Activated effector memory CD4-positive, alpha-beta T cell treated with Interleukin-2 at 50 U/mL for 16 hours (primary cell): ENCODE measurements at places on chromosomes 4 and X.

GRCh38 chr4:108397850-108398249, 222.5 kb upstream of the RPL34 start:
- no peak for DNase-seq

DNA sequence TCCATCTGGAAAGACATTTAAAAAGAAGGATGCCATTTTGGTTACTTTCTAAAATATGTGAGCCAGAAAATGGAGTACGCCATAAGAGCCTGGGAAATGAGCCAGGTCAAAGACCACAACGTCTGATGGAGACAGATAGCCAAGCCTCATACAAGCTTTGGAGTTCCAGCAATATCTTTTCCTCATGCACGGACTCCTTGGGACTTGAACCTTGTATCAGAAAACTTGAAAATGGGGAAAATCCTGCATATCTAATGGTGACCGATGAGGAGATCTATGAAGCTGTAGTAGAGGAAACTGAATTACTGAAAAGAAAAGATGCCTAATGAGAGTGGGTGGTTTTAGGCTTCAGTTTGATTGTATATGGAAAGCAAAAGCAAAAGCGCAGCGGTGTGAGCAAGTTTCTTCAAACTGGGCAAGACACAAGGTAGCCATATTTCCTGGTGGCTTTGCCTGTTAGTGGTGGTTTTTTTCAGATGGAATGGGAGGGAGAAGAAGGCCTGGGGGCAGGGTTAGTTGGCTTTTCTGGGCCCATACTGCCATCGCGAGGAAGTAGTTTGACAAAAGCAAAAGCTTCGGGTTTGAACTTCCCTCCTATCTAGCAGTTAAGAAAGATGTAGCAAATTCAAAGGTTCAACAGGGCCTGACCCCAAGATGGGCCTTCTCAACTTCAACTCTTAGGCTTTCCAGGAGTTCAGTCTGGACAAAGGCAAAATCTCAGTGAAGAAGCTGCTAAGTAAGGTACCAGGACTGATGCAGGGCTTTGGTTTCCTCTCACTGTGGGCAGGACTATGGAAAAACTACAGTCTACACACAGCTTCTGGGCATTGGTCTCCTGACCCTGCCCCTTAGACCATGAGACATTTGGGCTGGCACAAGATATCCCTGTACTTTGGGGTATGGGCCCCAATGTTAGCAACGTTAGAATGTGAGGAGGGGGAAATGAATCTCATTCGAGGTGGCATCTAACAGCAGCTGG, 210.0 kb upstream of the STK26 start:
- peak; percentile 62 for DNase-seq

DNA sequence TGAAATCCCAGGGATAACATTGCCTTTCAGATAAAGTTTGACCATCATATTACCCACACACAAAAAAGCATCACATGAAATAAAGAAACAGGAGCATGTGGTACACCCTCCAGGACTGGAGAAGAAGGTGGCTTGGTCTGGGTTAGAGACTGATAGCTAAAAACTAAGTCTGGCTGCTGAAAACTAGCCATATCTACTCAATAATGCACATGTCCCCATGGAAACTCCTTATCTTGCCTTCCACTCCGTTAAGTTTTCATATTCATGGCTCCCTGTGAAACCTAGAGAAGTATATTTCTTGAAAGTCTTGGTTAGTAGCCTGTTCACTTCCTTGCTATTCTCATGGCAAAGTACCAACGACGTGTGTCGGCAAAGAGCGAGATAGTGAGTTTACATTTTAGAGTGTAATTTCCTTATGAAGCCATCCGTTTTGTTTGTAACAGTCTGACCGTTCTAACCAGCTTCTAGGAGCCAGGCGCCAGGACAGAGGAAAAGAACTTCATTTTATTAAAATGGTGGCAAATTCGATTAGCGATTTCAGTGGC, 6.7 kb upstream of the DCTD start:
- no peak for DNase-seq

DNA sequence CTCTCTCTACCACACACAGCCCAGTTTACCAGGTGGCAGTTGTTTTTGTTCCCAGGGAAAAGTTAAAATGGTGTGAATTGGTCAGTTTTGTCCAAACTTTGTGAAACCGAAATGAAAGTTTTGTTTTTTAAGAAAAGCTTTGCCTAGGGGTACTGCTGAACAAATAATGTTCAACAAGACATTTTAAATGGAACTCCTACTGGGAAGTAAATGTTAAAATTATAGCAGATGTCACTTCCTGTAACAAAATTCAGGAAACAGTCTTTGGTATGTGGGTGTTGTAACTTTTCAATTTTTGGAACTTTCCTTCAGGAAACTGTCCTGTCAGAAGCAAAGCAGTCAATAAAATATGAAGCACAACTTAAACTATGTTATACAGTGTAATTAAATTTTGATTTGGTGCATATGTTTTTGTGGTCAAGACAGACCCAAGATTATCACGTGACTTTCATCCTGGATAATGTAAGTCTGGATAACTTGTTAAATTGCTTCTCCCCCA, 79.5 kb downstream of the AFF1 start:
- no peak for DNase-seq

GRCh38 chrX:123835661-123836371, 24.0 kb upstream of the XIAP start:
- DNase-seq, result no peak

- no peak for DNase-seq
These were observed 226.7 kb upstream of the PRKX start for GRCh38 chrX:3940000-3940610.

DNA sequence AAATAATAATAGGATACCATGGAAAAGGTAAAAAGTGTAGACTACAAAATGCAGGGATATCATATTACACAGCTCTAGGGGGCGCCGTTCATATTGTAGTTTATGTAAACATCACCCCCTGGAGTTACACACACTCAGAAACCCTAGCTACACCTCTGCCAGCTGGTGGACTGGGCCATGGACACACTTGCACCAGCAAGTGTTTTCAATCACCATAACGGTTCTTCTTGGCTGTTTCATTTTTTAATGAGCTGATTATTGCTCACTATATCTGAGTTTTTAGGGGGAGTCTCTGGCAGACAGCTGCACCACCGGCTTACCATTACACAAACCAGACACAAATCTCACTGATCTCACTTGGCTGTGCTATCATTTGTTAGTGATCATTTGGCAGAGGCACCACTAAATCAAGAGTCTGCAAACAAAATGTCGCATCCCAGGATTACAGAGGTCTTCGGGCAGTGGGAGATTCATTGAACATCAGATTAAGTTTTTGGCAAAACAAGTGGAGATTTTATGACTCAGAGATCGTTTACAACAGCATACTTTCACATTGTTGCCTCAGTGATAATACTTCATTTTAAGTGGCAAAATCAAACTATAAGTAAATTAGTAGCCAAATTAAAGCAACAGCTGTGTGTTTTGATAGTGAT, 185.7 kb downstream of the UNC5C start:
- DNase-seq, result no peak

DNA sequence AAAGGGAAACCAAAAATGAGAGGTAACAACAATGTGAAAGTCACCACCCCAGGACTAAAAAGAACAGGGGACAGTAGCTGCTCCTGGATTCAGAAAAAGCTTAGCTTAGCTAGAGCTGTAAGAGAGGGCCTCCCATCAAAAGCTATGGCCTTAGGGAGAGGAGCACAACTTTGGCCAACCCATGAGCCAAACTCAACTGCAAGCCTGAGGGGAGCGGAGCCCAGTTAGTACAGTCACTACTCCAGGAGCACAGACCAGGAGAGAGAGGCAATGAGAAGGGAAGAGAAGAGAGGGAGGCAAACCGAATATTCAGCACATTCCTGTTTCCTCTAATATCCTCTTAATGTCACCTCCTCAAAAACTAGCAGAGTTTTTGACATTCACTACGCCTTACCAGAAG, 917.1 kb upstream of the INTU start:
- DNase-seq, result no peak

GRCh38 chr4:1207603-1208265, 35.4 kb upstream of the SPON2 start:
- DNase-seq, result no peak

DNA sequence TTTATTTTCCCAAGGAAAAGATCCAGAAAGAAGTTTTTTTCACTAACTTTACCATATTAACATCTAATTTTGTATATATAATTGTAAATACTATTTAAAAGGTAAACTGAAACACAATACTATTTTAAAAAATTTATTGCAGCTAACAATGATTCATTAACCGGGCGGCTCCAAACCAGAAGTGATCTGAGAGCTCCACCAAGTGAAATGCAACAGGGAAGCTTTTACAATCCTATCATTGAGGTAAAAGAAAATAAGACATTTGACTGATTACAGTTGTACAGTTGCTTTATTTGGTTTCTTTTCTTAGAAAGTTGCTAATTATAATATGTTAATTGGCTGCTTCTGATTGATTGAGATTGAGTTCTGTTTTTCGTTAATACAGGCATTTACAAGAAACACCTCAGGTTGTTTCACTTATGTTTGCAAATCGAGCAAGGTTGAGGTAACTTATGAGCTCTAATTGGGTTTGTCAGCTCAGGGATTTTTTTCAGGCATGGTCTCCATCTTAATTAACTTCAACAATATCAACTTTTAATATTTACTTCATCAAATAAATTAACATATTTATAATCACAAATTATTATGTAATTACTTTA, 220.2 kb upstream of the UGT8 start:
- DNase-seq, result no peak

DNA sequence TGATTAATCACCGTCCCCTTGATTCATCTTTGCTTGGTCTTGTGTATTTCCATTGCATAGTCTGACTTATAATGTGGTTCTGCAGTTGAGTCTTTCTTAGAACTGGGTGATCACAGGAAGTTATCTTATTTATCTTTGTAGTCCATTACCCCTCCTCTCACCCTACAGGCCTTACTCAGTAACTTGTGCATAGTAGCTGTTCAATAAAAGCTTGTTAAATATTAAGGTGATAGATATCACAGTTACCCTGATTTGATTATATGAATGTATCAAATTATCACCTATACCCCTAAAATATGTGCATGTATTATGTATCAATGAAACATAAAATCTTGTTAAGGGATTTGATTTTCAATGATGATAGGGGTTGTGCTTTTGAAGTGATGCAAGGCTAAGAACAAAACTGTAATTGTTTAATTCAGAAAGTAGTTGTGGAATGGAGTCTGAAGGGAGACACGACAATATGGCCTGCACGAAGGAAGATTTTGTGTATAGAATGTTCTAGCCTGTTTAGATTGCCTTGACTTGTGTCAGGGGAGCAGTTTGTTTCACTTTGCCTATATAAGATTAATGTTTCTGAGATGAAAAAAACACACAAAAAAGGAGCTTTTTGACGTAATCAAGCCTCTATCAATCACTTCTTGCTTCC, 132.4 kb upstream of the LIMCH1 start:
- DNase-seq, result no peak

DNA sequence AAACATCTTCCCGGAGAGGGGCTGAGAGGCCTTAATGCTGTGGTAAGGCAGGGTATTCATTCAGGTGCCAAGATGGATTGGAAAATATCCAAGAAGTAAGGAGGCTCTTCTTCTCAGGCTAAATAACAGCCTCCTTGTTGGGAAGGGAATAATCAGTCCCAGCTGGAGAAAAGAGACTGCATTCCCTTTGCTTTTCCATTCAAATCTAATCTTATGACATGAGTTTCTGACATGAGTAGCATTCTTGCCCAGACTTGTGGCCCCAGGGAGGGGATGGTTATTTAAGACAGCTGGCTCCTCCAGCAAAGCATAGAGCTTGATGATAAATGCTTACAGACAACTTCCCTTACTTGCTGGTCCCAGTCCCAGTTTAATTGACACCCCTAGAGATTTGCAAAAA, 98.3 kb downstream of the DCLK2 start:
- DNase-seq, result no peak

- DNase-seq, result no peak
These were observed 146.2 kb upstream of the BCOR start for GRCh38 chrX:40243755-40244515.

DNA sequence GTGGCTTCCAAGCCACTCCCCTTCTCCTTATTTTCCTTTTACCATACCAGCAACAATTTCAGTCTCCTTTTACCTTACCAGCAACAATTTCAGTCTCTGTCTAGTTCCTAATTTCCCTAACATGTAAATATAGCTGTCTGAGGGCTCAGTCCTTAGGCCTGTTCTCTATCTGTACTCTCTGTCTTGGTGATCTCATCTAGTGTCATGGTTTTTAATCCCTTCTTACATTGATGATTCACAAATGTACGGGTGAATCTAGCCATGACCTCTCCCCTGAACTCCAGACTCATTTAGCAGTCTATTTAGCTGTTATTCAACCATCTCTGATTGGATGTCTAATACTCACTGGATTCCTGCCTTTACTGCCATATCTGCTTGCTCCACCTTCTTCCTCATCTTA, 7.2 kb downstream of the IL15 start:
- DNase-seq, result no peak

GRCh38 chrX:123871309-123871708, 11.5 kb downstream of the XIAP start:
- no peak for DNase-seq
